ENCODE measurements at places on chromosomes 1 and 21.

- H3K27me3 ChIP-seq = peaks cover 24% of the 10 kb centered on the region
- H3K36me3 ChIP-seq = no peaks in the 10 kb centered on the region
- no peak for DNase-seq
- no peak overlapping the region for H3K4me3 ChIP-seq
Measured at GRCh38 chr1:19949016-19949415, 25.6 kb upstream of the PLA2G2E start.

DNA sequence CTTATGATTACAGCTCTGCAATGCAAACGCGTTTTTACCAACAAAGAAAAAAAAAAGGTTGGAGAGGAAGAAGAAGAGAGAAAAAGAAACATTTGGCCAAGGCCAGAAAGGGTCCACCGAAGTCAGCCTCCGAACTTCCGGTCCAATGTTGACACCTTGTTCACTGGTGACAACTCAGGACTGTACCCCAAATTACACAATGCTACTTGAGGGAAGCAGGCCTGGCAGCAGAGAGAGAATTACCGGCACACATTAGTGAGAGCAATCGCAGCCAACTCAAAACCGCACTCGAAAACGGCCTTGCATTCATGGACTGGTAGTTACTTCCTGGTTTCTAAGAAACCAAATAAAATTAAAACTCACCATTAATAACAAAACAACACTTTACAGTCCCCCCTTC is 652.5 kb downstream of the KIF26B start:
- no peaks in the 10 kb centered on the region for H3K27me3 ChIP-seq
- H3K27ac ChIP-seq = peak overlapping the region; percentile 72
- no peak overlapping the region for H3K4me3 ChIP-seq
- DNase-seq = no peak

- H3K4me1 ChIP-seq = peaks cover 46% of the 10 kb centered on the region
- peak overlapping the region; percentile 15 for H3K4me3 ChIP-seq
- peak overlapping the region; percentile 92 for H3K27ac ChIP-seq
- peak; percentile 82 for DNase-seq
Measured at GRCh38 chr1:16420424-16421118, 16.7 kb downstream of the SPATA21 start.

- no peaks in the 10 kb centered on the region for H3K27me3 ChIP-seq
- H3K36me3 ChIP-seq = no peaks in the 10 kb centered on the region
- H3K4me1 ChIP-seq = no peaks in the 10 kb centered on the region
- no peak overlapping the region for H3K4me3 ChIP-seq
- no peak overlapping the region for H3K27ac ChIP-seq
- no peak for DNase-seq
Measured at GRCh38 chr21:27649323-27649722, 682.4 kb upstream of the ADAMTS5 start.

DNA sequence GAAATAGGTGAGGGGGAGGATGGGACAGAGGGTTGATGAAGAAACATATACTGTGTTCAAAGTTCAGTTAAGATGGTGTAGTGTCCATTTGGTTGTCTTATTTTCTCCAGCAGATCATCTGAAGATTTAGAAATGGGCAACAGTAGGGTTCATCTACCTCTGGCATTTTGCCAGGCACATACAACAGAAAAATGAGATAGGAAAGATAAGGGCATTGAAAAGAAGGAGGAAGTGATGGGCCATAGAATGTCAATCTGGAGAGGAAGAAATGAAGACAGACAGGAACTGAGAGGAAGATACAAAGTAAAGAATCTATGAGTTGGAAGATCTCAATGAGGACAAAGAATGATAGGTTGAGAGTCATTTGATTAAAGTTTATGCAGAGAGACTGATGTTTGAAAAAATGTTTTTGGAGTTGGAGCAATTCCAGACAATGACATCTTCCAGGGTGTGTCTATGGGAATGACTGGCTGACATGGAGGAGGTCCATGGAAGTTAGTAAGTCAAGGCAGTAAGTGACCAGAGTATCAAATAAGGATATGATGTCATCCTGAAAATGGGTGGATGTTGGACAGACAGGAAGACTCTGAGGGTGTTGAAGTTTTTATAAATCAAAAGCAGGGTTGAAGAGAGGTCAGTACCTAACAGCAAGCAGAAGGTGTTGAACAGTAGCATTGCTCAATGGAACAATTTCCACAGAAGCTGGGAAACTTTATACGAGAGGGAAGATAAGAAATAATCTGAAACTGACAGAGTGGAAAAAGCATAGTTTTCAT is 18.7 kb upstream of the CD55 start:
- H3K36me3 ChIP-seq = peaks cover 5% of the 10 kb centered on the region
- H3K4me3 ChIP-seq = no peak overlapping the region
- DNase-seq = no peak
- no peak overlapping the region for H3K27ac ChIP-seq

GRCh38 chr1:202811296-202812175 is 782 bp downstream of the PCAT6 start:
- peak overlapping the region; percentile 89 for H3K27ac ChIP-seq
- H3K36me3 ChIP-seq = no peaks in the 10 kb centered on the region
- peaks cover 33% of the 10 kb centered on the region for H3K4me1 ChIP-seq
- peak overlapping the region; percentile 80 for H3K4me3 ChIP-seq

- H3K27me3 ChIP-seq = no peaks in the 10 kb centered on the region
- peak; percentile 39 for DNase-seq
- H3K4me3 ChIP-seq = peak overlapping the region; percentile 26
Measured at GRCh38 chr1:2240270-2241156, 12.4 kb downstream of the SKI start.

DNA sequence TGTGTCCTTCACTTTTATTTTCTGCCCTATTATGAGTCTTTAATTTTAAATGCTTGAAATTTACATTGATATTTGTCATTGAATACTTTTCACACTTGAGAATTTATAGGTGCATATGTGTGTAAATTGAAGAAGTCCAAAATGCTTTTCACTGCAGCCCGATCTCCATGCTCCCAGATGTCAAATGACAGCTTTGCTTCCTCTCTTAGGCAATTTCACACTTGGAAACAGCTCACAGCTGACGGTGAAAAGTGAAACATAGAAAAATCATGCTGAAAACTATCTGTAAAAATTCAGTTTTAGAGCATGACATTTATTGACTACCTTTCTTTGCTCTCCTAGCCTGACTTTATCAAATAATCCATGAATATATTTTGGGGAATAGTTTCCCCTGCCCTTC is 196.0 kb downstream of the RPS6KC1 start:
- no peak overlapping the region for H3K27ac ChIP-seq
- no peak for DNase-seq
- no peaks in the 10 kb centered on the region for H3K27me3 ChIP-seq
- no peaks in the 10 kb centered on the region for H3K4me1 ChIP-seq
- no peak overlapping the region for H3K4me3 ChIP-seq

DNA sequence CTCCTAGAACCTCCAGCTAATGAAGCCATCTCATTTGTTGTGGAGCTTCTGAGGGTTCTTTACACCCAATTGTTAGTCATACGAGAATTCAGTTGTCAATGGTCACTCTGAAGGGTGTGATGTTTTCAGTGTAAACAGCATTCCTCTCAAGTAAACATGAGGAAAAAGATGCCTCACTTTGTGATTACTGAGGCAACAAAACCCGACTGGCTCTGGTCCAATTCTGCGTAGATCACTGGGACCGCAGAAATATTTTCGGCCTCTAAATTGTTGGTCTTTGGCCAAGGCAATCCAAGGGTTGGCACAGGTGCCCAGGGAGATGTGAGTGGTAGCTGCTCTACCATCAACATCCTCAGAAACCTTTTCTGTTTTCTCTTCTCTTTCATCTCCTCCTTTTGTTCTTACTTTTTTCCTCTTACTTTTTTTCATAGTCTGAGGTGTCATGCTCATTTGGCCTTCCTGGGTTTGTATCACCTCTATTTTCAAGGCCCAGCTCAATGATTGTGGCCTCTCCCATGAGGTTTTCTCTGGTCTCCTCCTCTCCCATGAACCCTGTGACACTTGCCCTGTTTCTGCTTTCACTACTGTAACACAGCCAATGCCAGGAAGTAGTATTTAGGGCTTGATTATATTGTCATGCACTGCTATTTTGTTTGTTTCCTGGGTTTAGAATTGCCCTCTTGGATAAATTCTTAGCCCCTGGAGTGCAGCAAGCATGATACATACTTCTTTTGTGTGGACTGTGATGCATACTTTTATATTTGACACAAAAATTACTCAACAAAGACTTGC is 221.9 kb downstream of the TNR start:
- DNase-seq = no peak
- H3K27ac ChIP-seq = no peak overlapping the region
- H3K4me3 ChIP-seq = no peak overlapping the region
- H3K4me1 ChIP-seq = no peaks in the 10 kb centered on the region
- H3K27me3 ChIP-seq = no peaks in the 10 kb centered on the region

DNA sequence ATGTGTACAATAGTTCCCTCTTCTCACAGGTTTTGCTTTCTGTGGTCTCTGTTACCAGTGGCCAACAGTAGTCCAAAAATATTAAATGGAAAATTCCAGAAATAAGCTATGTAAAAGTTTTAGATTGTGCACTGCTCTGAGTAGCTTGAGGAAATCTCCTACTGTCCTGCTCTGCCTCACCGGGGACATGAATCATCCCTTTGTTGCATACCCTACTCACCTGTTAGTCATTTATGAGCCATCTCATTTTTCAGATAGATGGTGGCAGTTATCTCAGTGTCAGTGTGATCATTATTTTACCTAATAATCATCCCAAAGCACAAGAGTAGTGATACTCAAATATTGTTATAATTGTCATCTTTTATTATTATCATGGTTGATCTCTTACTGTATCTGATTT is 688.1 kb downstream of the PLA2G4A start:
- no peaks in the 10 kb centered on the region for H3K27me3 ChIP-seq
- DNase-seq = no peak
- no peak overlapping the region for H3K27ac ChIP-seq
- H3K36me3 ChIP-seq = no peaks in the 10 kb centered on the region

GRCh38 chr1:197924516-197925123 is 7.4 kb downstream of the LHX9 start:
- H3K4me1 ChIP-seq = peaks cover 23% of the 10 kb centered on the region
- peaks cover 63% of the 10 kb centered on the region for H3K27me3 ChIP-seq
- no peak overlapping the region for H3K4me3 ChIP-seq
- H3K27ac ChIP-seq = no peak overlapping the region

DNA sequence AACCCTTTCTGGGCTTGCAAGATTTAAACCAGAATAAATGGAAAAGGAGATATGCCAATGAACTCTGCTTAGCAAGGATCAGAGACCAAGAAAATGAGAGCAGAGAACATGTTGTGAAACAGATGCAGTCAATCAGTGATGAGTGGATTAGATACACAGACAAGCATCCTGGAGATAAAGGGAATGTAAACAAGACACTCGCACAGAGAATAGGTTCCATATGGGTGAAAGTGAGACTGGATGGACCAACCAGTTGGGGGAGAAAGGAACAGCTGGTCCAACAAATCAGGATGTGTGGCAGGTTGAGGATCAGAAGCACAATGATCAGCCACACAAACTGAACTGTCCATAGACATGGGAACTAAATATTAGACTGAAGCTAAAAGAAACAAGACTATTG is 338.2 kb downstream of the ASTN1 start:
- H3K4me1 ChIP-seq = no peaks in the 10 kb centered on the region
- no peak for DNase-seq
- no peaks in the 10 kb centered on the region for H3K36me3 ChIP-seq
- H3K27me3 ChIP-seq = no peaks in the 10 kb centered on the region

DNA sequence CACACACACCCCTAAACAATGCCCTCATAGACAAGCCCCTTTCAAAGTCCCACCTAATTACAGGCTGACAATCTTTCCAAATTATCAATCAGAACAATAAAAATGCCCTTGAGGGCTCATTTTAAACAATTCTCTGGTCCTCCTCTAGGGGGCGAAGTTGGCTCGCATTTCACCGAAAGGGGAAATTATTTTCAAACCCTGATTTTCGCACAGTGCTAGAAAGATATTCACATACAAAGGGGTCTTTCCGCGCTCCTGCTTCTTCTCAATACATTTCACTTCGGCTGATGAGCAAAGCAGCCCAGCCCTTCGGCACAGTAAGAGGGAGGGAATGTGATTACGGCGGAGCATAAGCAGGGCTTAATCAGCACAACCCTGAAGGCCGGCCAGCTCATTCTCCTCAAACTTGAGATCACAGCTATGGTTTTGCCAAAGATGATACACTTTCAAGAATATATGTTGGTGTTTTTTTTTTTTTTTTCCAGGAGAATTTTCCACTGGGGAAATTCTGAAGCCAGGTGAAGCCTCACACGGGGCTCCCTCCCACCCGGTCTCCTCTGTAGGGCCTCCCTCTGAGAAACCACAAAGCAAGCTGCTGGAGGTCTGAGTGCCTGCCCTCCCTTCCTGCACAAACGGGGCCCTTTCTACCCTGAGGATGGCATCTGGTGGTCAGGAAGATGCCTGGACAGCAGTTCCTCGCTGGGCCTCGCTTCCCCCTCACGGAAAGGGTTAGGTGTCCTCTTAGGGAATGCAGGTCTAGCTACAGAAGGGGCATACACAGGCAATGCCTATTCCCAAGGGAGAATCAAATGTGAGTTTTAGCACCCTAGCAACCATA is 66.9 kb downstream of the GNG12 start:
- peaks cover 4% of the 10 kb centered on the region for H3K4me1 ChIP-seq
- no peaks in the 10 kb centered on the region for H3K36me3 ChIP-seq
- H3K4me3 ChIP-seq = no peak overlapping the region
- DNase-seq = peak; percentile 53
- peaks cover 37% of the 10 kb centered on the region for H3K27me3 ChIP-seq
- no peak overlapping the region for H3K27ac ChIP-seq

All from activated naive CD4-positive, alpha-beta T cell treated with anti-CD3 and anti-CD28 coated beads, Interleukin-2, amount 10 ng/mL, durations not matched to agents 7 days and 5 days (primary cell).